ENCODE measurements at places on chromosomes 5 and 9. TPM values are rescaled to one million over a fixed set of nuclear protein-coding genes. Genes with fewer than 3 reads are reported as not detected.
A peak's percentile ranks its signal among the peaks of the same experiment; 100 is the strongest.

The ARHGEF28 gene
- 2.1 TPM for total RNA-seq

The TARS1 gene
- 66.1 TPM for total RNA-seq

GRCh38 chr5:106875591-106876297, 795.0 kb downstream of the EFNA5 start:
- DNase-seq: no peak

DNA sequence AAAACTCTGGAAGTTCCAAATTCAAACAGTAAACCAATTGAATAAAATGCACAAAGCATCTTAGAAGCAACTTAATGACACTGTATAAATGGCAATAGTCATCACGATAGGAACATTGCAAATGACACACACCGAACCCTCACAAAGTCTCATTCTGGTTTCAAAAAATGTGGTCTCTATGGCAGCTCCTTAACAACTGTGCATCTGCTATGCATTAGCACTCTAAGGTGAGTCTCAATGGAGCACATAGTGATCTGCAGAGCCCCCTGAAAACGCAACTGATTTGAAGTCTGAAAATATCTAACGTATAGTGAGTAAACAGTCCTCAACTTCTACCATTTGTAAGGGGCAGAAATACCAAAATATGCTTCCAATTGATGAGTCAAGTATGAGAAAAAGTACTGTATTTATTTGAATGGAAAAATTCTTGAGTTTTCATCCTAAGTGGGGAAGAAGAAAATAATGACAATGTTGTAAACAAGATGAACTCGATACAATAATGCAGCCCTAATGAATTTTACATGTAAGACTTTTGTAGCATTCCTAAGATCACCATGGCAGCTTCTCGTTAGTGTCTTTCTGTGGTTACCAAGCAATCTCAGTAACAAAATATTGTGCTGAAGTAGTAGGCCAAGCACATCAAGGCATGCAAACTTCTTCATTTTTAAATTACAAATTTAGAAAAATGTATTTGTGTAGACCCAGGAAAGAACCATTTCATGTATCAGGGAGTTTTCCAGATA, 517.5 kb upstream of the FAM174A start:
- no peak for DNase-seq

DNA sequence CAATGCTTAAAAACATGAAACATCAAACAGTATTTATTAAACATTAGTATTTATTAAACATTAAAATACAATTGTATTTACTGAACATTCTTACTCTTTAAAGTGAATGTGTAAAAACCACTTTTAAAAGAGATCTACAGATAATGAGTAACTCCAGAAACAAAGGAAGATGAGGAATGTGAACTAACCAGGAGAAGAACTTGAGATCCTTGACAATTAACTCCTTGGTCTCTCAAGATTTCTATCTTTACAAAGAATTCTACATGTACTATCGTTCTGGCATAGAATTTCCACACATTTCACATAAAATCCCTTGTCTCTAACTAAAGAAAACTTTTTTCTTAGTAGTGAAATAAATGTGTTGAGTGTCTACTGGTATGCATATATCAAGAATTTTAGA, 28.7 kb upstream of the IFNE start:
- DNase-seq: no peak

The N4BP3 gene
- total RNA-seq: 1.8 TPM

The FCN1 gene
- total RNA-seq: 2.9 TPM

DNA sequence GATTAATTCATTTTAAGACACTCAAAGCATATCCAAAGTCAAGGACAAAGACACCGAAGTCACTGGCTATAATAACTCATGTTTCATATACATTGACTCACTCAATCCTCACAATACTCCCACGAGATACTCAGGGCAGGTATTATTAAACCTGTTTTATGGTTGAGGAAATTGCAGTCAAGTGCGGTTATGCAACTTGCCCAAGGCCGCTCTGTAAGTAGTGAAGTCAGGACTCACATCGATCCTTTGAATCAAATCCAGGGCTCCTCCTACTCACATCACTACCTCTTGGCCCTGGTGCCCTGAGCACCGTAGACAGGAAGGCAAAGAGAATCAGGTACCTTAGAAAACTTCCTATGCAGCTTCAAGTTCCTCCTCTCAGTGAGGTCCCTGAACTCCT, 87.8 kb upstream of the APC start:
- no peak for DNase-seq

DNA sequence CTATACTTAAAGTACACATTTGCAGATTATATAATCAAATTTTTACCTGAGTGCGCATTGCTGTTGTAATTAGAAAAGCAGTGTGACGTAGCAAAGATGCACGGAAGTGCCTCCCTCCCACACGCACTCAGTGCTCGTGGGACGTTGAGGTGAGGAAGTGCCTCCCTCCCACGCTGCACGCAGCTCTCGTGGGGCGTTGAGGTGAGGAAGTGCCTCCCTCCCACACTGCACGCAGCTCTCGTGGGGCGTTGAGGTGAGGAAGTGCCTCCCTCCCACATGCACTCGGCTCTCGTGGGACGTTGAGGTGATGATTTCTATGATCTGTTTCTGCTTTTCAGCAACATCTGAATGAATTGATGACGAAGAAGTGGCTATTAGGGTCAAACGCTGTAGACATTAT, 21.0 kb downstream of the EXOC3 start:
- peak; percentile 12 for DNase-seq

- no peak for DNase-seq
These were observed 13.8 kb downstream of the TBC1D2 start for GRCh38 chr9:98241357-98242300.

The RNF183 gene
- not detected for total RNA-seq

The MAP3K1 gene
- total RNA-seq: 5.7 TPM

GRCh38 chr5:124403281-124403680, 343.2 kb downstream of the ZNF608 start:
- no peak for DNase-seq

- DNase-seq: no peak
These were observed 30.5 kb upstream of the DMRTA1 start for GRCh38 chr9:22415941-22416691.

DNA sequence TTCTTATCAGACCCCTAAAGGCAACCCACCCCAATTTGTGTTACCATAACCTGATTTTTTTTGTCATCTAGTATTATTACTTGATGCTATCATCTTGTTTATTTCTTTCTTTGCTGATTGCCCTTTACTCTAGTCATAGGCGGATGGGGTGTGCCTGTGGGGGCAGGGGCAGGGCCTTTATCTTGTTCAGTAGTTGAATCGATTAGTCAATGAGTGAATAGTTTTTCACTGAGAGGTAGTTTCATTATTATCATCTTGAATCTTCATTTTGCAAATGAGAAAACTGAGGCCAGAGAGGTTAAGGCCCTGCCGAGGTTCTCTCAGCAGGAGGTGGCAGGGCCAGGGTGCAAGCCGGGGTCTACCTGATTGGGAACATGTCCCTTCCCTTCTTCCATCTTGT, 9.4 kb upstream of the GM2A start:
- DNase-seq: no peak

DNA sequence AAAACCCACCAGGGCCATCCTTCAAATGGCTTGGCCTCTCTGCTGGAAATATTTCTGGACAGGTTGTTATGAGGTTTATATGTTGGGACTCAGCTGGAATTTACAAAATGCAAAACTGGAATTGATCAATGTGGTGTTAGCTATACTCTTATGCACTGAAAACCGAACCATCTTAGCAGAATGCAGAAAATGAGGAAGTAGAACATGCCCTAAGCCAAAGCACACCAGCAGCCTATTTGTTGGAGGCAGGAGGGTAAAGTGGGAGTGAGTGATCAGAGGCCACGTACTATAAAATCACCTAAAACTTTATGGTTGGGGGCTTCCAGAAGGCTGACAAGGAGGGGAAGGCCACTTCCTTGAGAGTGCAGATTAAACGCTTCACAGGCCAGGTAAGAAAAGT, 63.6 kb upstream of the C5orf63 start:
- DNase-seq: no peak

The IL6ST gene
- total RNA-seq: 125 TPM

The ARID3C gene
- not detected for total RNA-seq

DNA sequence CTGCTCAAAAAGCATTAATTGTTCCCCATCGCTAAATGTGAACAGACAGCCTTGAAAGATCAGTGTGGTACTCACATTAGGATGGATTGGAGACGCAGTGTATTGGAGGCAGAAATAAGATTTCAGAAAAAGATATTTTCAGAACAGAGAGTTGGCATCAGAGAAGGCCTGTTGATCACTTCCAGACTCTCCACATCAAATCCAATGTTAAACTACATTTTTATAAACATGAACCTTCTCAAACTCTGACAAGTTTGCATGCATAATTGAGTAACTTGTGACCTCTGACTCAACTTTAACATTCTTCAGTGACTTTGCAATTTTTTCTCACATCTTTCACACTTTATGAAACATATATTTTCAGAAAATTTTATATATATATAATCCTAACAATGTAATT, 919.6 kb upstream of the SEMA6A start:
- no peak for DNase-seq

The POMT1 gene
- 19.3 TPM for total RNA-seq

DNA sequence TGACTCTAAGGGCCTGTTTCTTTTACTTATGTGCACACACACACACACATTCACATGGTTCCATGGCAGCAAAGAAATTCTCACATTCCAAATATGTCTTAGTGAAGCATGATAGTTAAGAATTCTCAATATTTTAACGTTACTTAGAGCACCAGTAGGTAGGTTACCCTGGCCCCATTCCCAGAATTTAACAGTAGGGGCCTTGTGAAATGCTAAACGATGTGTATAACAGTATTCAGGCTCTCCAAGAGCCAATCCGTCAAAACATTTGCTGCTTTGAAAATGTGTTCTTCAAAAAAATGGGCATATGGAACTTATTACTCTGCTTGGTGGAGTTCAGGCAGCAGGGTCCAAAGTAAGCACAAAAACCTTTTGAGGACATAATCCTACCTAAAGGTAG, 93.7 kb upstream of the DAB2 start:
- DNase-seq: no peak
